Dorsolateral prefrontal cortex (tissue), 122 donors: ENCODE measurements at places on chromosomes 1 and 21. TPM values are rescaled to one million over a fixed set of nuclear protein-coding genes. Genes with fewer than 3 reads are reported as not detected.
A peak's percentile ranks its signal among the peaks of the same experiment; 100 is the strongest.

DNA sequence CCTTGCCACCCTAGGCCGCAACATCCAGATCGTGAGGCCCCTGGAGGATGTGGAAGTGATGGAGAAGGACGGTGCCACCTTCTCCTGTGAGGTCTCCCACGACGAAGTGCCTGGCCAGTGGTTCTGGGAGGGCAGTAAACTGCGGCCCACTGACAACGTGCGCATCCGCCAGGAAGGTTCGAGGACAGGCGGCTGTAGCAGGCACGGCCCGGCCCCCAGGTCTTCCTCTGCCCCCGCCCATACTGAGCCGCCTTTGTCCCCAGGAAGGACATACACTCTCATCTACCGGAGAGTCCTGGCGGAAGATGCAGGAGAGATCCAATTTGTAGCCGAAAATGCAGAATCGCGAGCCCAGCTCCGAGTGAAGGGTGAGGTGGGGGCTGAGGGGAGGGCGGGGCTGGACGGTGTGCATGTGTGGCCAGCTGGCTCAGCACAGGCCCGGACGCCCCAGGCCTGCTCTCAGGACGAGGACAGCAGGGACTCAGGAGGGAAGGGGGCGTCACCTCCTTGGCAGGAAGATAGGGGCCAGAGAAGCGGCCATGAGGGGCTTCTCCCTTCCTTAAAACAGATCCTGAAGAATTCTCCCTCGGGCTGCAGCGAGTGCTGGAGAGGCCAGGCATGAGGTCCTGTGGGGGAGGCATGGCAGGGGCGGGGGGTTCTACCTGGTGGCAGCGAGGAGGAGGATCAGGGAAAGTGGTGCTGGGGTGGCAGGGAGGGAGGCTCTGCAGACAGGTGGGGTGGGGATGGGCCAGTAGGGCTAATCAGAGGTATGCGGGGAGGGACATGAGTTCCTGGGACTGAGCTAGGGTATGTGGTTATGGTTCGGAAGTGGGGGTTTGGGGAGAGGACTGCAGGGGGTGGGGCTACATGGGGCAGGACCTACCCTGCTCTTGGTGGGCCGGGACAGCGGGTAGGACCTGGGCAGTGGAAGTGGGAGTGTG, 69.9 kb downstream of the OBSCN start:
- DNase-seq: no peak

DNA sequence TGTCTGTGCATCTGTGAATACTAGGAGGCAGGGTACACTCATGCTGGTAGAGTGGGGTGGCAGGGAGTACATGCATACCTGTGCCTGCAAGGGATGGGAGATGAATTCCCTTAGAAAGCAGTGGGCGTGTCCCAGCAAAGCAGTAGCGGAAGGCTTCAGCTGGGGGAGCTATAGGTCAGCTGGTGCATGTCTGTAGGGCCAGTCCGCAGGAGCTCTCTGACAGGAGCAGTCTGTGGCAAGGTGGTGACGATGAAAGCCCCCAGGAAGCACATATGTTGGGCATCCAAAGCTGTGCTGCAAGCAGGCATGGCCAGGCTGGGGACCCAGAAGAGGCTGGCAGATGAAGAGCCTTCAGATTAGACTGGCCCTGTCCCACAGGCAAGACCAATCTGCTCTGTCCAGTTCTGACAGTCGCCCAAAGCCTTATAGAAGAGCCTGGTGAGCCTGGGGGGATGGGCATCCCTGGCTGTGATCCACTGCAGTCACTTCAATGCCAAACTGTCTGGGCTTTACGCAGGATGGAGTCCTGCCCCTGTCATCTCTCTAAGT, 1.8 kb upstream of the OR2M4 start:
- no peak for DNase-seq

DNA sequence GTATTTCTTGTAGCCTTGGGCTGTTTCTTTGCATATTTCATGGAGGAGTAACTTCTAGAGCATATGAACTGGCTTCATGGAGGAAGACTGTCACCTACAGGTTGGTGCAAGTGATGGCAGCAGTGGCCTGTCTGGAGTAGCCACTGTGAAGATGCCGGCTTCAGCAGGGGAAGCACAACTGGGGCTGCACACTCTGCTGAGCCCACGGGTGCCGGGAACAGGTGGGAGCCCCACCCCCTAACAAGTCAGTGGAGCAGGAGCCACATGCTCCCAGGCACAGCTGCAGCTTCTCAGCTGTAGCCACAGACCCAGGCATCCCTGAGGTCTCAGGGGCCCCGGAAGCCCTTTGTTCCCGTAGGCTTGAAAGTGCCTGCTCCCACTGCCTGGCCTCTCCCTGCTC, 43.2 kb upstream of the C1orf185 start:
- no peak for DNase-seq

- peak; percentile 65 for DNase-seq
Observed at GRCh38 chr21:36075171-36075570, 5.3 kb downstream of the CBR1 start.

- no peak for DNase-seq
Observed at GRCh38 chr21:39363607-39364555, 15.0 kb upstream of the HMGN1 start.

DNA sequence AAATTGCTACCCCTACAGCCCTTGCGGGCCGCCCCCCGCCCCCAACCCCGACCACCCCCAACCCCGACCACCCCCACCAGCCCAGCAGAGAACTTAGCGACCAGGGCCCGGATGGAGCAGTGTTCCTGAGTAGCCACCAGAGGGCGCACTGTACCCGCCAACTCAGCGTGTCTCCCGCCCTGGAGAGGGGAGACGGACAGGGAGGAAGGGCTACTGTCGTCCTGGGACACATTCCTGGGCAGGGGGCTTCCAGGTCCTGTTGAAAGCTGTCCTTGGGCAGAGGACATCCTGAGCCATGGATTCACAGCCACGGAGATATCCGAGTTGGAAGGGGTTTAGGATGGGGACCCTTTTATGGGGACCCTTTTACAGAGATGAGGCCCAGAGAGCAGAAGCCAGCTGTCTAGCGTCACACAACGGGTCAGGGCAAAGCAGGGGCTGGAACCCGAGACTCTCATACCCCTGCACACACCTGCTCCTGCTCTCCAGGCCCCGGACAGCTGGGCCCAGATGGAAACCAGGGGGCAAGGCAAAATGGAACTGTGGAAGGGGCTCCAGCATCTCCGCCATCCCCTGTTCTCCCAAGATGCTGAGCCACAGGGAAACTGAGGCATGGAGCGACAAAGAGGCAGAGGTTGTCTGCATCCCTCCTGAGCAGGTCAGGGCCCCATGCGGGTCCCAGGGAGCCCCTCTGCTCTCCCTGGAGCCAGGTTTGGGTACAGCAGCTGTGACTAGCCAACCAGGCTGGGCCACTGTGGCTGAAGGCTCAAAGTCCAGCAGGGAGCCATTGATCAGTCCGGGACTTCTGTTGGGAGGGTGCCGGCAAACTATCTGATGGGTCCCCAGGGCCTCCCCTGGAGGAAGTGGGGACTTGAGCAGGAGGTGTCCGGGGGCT, 25.0 kb upstream of the LAPTM5 start:
- DNase-seq: peak; percentile 61

DNA sequence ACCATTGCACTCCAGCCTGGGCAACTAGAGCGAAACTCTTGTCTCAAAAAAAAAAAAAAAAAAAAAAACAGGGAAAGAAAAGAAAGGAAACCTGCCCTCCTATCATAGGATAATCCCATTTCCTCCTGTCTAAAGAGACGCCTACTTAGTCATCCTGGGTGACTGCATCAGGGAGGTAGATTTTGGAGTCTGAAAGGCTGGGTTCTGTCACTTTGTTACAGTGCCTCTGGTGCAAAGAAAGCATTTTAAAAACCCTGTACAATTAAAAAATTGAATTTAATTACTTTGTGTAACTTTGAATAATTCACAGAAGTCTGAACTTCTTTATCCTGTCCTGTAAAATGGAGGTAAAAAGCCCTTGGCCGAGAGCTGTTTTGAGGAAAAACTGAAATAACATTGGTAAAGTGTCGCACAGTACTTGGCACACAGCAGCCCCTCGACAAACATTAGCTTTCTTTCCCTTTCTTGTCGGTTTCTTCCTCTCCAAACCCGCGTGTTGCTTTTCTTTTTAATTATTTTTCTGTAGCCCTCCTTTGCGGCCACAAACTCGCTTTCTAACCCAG, 657 bp upstream of the HDAC1 start:
- DNase-seq: no peak

GRCh38 chr1:179313004-179313403, 19.4 kb downstream of the SOAT1 start:
- DNase-seq: no peak

DNA sequence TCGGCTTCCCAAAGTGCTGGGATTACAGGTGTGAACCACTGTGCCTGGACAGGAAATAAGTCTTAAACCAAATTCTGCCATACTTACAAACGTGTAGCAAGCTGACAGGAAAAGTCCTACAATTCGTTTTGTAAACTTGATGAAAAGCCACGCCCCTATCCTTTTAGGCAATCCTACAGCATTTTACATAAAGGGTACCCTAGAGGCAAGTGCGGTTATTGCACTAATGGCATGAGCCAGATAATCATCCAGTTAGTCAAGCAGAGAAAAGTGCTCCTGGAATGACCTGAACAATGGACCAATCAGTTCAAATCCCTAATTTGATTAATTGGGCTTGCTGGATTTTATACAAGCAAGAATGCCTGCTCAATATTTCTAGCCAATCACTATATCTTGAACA, 338.2 kb downstream of the KIF26B start:
- DNase-seq: no peak

GRCh38 chr1:16921391-16922185, at the start of gene CROCC:
Gene CROCC, plus strand, starts transcription at chr1:16921931. Its CDS starts 88 bp downstream, at chr1:16922019.
- no peak for DNase-seq

DNA sequence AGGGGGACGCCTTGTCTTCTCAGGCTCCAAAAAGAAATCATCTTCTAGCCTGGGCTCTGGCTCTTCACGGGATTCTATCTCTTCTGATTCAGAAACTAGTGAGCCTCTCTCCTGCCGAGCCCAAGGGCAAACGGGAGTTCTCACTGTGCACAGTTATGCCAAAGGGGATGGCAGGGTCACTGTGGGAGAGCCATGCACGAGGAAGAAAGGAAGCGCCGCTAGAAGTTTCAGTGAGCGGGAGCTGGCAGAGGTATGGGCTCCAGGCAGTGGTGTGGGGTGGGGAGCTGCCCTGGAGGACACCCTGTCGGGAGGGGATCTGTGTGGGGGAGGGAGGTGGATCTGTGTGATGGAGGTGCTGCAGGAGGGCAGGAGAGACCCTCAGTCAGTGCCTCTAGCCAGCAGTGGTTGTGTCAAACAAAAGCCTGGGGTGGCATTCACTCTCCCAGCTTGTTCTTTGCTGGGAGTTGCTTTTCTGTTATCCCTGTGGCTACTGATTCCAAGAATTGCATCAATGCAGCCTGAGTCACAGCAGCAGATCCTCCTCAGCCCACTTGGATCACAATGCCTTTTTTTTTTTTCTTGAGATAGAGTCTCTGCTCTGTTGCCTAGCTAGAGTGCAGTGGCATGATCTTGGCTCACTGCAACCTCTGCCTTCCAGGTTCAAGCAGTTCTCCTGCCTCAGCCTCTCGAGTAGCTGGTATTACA, 21.8 kb downstream of the KDM4A start:
- no peak for DNase-seq

DNA sequence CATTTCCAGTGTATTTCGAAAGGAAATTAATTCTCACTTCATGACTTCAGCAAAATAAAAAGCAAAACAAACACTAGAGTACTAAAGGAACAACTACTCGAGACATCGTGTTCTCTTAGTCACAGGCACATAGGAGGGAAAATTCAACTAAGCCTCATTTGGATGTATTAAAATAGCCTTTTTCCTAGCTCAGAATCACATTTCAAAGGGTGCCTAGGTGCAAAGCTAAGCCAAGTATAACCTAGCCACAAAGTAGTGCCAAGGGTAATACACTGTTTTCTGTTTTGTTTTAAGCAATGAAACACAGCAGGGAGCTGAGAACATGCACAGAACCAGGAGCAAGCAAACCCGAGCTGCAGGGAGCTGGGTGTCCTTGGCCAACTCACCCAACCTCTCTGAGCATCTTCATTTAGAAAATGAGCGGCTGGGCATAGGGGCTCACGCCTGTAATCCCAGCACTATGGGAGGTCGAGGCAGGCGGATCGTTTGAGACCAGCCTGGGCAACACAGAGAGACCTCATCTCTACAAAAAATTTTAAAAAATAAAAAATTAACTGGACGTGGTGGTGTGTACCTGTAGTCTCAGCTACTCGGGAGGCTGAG, 26.6 kb upstream of the ACBD6 start:
- no peak for DNase-seq

DNA sequence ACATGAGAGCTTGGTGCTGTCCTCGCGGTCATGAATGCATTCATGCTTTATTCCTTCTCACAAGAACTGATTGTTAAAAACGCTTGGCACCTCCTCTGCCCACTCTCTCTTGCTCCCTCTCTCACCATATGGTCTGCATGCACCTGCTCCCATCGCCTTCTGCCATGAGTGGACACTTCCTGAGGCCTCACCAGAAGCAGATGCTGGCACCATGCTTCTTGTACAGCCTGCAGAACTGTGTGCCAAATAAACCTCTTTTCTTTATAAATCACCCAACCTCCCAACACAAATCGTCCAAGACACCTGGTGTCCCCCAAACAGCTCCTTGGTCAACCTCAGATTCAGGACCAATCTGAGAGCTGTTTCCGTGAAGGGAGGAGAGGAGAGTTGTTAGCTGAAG, 43.3 kb upstream of the PCBP3 start:
- DNase-seq: peak; percentile 1

GRCh38 chr1:205424901-205425600, 3.2 kb upstream of the LEMD1 start:
- DNase-seq: no peak

ADAMTSL4 gene
- 2.3 TPM for total RNA-seq

LYPD8 gene
- 13.9 TPM for total RNA-seq

SLC25A33 gene
- 8.9 TPM for total RNA-seq
